BJ (cell line): ENCODE measurements at places on chromosomes 5 and 9.
A peak's percentile ranks its signal among the peaks of the same experiment; 100 is the strongest.

GRCh38 chr5:35264509-35264908, 34.2 kb upstream of the PRLR start:
- DNase-seq: no peak

GRCh38 chr5:103523319-103523718, 39.3 kb downstream of the NUDT12 start:
- no peak for DNase-seq

GRCh38 chr5:91048073-91048472, 335.0 kb downstream of the ARRDC3 start:
- no peak for DNase-seq

DNA sequence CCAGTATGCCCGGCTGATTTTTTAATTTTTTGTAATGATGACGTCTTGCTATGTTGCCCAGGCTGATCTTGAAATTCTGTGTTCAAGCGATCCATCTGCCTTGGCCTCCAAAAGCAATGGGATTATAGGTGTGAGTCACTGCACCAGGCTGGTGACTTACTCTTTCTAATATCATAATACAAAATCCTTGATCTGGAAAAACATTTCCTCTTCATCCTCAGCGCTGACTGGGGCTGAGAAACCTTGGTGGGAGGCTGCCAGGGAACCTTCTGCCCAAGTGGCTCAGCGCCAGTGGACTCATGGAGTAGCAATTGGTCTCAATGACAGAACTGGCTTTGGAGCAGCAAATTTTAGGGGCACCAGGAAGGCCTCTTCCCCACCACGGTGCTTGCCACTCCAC, 17.5 kb upstream of the SEMA4D start:
- DNase-seq: no peak

- DNase-seq: no peak
Observed at GRCh38 chr5:152335461-152335860, 69.6 kb downstream of the NMUR2 start.

DNA sequence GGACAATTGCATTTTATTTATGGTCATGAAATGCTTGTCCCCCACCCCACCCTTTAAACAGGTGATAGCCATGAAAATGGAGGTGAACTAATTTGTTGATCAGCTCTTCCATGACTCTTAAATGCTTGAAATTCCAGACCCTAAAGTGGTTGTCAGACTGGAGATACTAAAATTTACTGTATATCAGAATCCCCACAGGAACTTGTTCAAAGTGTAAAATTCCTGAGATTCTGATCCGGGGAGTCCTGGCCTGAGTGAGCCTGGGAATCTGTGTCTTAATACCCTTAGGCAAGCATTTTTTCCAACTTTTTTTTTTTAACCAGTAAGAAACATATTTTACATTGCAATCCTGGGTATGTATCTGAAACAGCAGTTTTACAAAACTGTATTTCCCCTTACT, 4.7 kb downstream of the SKP2 start:
- peak; percentile 92 for DNase-seq

DNA sequence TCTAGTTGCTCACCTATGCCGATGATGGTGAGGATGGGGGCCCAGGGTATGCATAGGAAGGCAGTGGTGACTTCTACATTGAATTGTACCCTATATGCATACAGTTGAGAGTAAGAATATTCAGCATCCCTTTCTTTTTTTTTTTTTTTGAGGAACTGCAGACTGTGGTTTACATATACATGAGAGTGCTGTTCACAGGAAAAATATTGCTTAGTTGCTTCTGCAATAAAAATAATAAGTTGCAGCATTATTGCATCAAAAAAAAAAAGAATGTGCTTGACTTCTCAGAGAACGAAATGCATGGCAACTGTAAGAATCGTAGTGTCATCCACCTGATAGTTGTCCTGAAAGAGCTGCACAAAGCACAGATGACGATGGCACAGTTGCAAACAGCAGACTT, 52.8 kb downstream of the PTCD2 start:
- no peak for DNase-seq

GRCh38 chr9:71896761-71897160, 14.2 kb downstream of the ABHD17B start:
- no peak for DNase-seq

- peak; percentile 25 for DNase-seq
Observed at GRCh38 chr9:108671176-108671575, 184.6 kb downstream of the ACTL7B start.

- DNase-seq: no peak
Observed at GRCh38 chr5:55480781-55481180, 54.0 kb downstream of the PLPP1 start.

- DNase-seq: no peak
Observed at GRCh38 chr5:135823881-135824280, 10.6 kb upstream of the SLC25A48 start.

DNA sequence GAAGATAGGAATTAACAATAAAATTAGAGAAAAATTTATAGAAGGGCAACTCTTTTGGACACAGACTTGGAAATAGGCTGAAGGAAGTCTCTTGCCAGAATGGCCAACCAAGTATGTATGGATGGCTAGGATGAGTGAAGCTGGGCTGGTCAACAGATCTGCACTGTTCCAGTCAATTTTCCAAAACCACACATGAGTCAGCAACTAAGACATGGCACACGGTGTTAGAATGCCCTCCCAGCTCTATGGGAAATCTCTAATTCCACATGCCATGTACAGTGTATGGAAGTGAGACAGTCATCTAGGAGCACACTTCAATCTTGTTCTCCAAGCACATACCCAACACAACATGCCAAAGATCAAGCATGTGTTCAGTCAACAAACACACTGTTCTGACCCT, 129.6 kb downstream of the GLIS3 start:
- no peak for DNase-seq

GRCh38 chr5:147169399-147169798, 65.4 kb upstream of the STK32A start:
- no peak for DNase-seq
